ENCODE measurements at places on chromosomes 5 and 9.
A peak's percentile ranks its signal among the peaks of the same experiment; 100 is the strongest.

GRCh38 chr9:97735070-97735600 lies 38.0 kb upstream of the XPA start:
- DNase-seq: no peak

DNA sequence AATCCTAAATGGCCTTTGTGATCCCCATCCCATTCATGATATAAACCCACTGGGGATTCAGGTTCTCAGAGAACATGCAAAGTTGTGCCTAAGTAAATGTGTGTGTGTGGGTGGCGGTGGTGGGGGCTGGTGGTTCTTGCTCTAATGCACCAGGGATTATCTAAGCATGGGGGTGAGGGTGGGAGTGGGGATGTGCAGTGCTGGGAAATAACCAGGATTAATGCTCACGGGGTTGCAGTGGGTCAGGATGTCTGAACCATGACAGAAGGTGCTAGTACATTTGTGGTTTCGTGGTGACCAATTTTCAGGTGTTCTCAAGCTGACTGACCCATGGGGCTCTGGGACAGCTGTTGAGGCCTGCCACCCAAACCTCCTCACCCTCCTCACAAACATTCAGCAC lies 101.0 kb downstream of the ZNF608 start:
- DNase-seq: no peak

DNA sequence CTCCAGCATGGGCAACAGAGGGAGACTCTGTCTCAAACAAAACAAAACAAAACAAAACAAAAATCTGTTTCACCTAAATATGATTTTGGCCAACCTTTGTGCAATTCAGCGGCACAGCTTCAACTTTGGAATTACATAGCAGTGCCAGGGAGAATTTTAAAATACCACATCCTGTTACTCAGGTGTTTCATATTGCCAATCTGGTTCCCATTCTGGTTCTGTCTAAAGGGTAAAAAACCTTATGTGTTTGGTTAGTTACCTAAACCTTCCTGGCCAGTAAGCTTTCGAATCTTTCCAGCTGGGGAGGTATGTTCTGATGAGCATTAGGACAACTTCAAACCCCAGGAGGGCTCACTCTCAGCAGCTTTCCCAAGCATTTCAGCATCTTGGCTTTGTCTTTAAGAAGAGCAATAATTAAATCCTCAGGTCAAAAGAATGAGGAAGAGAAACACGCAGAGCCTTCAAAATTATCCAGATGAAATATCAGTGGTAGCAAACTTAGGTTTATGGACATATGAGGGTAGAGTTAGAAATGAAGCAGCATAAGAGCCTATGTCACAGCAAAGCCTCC lies 2.7 kb downstream of the DAB2 start:
- no peak for DNase-seq

DNA sequence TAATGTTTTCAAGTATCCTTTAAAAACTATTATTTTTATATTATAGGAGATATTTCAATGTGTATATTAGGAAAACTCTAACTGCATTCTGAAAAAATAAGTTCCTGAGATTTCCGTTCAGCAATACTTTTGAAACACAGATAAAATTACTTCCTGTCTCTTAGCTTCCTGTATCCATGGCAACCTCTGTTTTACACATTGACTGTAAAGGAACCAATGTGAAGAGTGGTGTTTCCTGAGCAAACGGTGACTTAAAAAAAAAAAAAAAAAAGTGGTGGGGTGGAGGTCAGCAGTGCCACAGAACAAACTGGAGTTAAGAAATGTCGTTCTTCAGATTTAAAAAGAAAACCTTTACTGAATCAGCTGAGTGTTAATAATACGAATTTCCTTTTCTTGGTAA lies at the start of gene LRRC70:
Gene LRRC70, plus strand, starts transcription at position 280 of the 400 bp plus-strand sequence. CDS start 620 bp downstream, outside the sequence.
- DNase-seq: peak; percentile 99

DNA sequence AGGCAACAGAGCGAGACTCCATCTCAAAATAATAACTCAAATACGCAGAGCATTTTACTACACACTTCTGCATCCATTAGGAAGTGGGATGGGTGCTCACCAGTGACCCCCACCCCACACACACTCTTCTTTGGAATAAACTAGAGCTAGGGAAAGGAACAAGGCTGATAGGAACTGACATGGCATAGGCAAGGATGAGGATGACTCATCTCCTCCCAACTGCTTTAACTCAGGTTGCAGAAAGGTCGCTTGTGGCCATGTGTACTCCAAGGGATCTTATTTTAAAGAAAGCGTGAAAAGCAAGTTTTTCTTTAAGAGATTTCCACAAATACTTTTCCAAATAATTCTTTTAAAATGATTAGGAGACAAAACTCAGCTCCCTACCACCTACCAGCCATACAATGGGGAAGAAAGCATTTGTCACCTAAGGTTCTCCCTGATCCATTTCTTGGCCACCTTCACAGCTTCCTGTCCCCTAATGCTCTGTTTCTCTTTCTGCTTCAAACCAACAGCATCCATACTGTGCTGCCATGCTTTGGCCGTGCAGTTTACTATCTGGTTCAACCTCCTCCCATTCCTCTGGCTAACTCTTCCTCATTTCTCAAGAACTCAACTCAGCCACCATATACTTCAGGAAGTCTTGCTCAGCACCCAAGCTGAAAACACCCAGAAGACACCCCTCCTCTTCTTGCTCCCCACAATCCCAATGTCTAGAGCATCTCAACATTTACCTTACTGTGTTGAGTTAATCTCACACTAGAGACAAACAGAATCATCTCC lies 211.9 kb downstream of the ACTL7B start:
- DNase-seq: no peak

DNA sequence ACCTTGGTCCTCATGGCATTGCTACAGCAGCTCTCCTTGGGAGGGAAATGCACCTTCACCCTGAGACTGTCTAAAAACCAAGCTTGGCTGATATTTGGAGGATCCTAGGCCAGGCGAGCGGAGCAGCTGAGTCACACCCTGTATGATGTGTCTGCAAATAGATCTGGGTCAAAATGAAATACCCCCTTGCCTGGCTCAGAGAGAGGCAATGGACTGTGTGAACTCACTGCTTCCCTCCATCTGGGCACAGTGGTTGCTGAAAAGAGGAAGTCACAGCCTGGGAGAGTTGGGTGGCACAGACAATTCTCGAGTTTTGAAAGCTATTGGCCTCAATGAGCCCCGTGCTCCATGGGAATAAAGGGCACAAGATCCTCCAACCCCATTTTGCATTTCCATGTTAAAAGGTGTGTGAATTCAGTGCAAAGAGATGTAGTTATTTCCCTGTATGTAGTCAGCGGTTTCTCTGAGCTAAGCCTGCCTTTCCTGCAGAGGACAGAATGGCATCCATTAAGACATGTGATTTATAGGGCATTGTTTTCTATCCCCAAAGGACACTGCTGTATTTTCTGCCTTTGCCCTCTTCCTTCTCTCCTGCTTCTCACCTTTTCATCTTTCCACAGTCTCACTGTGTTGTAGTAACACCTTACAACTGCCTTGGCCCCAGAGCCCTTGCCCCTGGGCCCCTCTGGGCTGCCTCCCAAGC lies 177.2 kb downstream of the GADD45G start:
- no peak for DNase-seq

GRCh38 chr5:45334939-45335338 lies 361.2 kb downstream of the HCN1 start:
- no peak for DNase-seq

GRCh38 chr5:180212363-180213255 lies 3.6 kb upstream of the RASGEF1C start:
- no peak for DNase-seq

GRCh38 chr5:98941131-98941883 lies 12.5 kb upstream of the CHD1 start:
- DNase-seq: no peak

GRCh38 chr9:38172586-38172985 lies 103.6 kb upstream of the SHB start:
- DNase-seq: no peak

- no peak for DNase-seq
Measured at GRCh38 chr9:117392992-117393391, 21.9 kb downstream of the ASTN2 start.

DNA sequence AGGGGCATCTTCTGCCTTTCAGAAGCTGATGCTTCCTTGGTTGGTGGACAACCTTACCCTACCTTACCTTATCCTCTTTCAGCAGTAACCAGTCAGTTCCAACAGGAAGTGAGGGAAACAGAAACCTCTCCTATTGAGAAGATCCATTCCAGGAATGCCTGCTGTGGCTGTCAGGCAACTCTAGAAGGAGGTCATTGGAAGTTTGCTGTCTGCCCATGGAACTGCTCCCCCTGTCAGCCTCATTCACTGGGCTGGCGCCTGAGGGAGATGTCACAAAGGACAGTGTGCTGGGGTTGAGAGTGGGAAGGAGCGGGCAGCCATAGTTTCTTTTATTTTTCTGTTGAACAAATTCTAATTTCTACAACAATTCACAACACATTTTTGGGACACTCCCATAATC lies 54.7 kb downstream of the IRX1 start:
- DNase-seq: no peak

DNA sequence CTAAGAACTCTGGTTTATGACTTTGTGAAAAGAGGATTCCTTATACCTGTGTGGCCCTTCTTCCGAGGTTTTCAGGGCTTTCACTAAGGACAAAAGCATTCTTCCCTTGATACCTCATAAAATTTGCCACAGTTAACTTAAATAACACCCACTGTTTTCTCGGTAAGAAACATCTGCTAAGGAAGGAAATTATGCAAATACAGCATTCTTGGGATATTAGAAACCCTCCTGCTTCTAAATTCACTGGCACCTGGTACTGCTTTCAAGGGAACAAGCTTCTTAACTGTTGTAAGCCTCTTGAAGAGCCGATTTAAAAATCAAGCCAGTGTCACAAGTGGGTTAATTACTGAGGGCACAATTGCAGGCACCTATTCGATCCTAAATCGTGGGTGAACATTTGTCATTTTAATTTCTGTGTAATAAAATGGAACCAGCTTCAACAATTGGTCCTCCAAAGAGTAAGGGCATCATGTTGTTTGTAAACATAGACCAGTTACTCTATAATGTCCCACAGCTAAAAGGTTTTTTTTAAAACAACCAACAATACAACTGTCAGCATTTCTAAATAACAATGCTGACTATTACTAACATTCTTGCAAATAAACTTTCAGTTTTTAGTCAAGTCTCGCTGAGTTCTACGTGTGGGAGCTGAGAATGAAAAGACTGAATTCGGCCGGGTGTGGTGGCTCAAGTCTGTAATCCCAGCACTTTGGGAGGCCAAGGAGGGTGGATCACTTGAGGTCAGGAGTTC lies 26.6 kb downstream of the AK3 start:
- no peak for DNase-seq

- no peak for DNase-seq
Measured at GRCh38 chr9:16293610-16294009, 576.9 kb downstream of the BNC2 start.

DNA sequence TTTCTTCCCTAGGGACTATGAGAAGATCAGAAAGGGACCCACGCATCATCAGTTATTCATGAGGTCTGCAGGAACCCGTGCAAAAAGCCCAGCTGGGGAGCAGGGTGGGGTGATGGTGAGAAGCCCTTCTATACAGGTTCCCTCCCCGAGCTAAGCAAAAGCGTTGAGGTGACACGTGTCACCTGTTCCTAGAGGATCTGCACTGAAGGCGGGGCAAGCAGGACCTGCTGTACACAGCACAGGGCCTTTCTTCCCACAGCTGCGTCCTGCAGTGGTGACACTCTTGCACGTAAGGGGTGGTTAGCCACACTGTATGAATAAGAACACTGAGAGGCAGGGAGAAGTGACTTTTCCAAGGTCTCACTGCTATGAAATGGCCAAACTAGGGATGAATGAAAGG lies 37.2 kb upstream of the SH3PXD2B start:
- no peak for DNase-seq

GRCh38 chr5:57413145-57413544 lies 69.5 kb downstream of the ACTBL2 start:
- DNase-seq: no peak

DNA sequence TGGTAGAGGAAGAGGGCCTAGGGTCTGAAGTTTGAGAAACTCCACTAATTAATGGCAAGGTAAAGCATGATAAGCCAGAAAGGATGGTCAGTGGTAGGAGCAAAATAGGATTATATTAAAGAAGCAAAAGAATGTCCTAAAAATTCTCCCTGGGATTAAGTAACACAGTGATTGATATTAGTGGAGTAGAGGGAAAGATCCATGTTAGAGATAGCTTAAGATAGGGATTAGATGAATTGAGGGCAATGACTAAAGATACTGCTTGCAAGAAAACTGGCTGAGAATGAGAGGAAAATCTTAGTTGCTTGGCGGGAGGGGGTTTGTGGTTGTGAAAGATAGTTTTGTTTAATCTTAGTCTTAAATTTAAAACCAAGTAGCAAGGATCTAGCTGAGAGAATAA lies 255.6 kb downstream of the EPB41L4A start:
- no peak for DNase-seq

DNA sequence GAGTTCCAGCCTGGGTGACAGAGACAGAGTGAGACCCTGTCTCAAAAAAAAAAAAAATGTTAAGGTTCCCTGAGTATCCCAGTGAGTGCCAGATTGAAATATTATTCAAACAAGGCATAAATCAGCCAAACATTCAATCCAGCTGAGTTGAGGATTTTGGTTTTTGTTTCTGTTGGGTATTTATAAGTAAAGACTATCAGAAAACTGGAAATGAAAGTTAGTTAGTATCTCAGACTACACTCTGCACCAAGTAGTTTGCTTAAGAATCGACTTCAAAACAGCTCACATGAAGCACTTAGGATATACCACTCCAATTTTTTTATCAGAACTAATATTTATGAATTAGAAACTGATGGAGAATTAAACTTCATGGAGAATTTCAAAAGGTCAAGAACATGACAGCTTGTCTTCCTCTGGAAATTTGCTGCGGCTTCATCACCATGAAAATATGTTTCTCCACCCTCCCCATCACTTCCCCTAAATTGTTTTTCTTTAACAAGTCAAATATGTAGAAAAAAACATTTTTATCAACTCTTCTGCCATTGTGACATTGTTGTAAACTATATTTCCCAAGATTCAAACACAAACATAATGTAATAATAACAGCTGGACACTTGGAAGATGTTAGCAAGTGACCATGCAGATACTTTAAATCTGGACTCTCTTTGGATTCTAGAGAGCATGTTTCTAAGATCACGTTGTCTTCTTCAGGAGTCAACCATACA lies 110.0 kb upstream of the PTGER4 start:
- DNase-seq: no peak

- no peak for DNase-seq
Measured at GRCh38 chr9:123821619-123822018, 108.3 kb downstream of the DENND1A start.

GRCh38 chr9:98992885-98993569 lies 49.3 kb downstream of the COL15A1 start:
- no peak for DNase-seq

GRCh38 chr9:120885958-120886357 lies 9.0 kb upstream of the PHF19 start:
- no peak for DNase-seq

GRCh38 chr5:149387982-149388381 lies 8.9 kb upstream of the IL17B start:
- no peak for DNase-seq

DNA sequence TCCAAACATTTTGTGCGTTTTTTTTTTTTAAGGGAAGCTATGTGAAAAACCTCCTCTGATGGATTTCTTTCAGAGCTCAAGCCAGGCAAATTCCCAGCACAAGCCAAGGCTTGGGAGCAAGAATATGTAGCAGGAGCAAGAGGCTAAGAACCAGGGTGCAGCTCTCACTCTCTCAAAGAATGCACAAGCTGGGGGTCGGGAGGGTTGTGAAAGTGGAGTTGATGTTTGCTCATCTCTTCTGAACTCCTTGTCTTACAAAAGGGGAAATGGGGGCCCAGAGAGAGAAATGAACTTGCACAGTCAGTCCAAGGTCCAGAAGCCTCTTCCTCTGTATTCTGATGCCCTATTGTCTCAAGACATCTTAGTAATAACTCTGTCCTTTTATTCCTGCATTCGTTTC lies 7.7 kb upstream of the TRAF1 start:
- no peak for DNase-seq

GRCh38 chr5:160251406-160252155 lies 22.3 kb downstream of the FABP6 start:
- DNase-seq: no peak
